ENCODE measurements at places on chromosomes 5 and 9.

- no peak for DNase-seq
These were observed 48.2 kb upstream of the TLR4 start for GRCh38 chr9:117656002-117656401.

DNA sequence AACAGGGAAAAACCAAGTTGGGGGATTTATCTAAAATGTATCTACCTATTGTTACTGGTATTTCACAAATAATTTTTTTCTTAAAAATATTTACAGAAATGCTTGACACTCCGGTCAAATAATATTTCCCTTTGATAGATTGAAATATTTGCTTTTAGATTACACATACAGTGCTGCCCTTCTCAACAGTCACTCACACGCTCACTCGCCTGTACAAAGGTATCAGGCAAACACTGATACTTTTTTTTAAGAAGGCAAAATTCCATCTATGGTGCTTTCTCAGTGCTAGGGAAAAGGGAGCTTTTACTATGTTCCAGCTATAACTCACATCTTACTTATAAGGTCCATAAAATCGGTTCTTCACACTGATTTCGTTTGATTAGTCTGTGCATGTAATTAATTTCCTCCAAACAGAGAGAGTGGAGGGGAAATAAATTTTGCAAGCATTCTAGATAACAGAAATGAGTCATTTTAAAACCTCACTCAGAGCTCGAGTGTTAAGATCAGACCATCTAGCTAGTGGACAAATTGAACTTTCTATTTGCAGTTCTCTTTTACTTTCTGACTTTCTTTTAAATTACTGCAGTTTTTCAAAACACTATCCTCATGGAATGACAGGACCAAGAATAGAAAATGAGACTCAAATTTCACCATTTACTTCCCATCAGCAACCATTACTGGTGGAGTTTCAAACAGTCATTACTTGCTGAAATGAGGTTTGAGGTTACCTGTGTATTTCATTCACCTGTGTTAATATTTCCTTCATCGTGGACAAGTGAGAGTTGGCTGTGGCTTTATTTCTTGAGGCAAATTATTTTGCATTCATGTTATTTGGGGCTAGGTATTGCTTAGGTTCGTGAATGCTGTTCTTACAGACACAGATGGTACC, 273.2 kb downstream of the RAB3C start:
- no peak for DNase-seq

GRCh38 chr5:140242890-140243585, 59.9 kb downstream of the PFDN1 start:
- no peak for DNase-seq

GRCh38 chr5:66708368-66708767, 112.2 kb downstream of the MAST4 start:
- no peak for DNase-seq

DNA sequence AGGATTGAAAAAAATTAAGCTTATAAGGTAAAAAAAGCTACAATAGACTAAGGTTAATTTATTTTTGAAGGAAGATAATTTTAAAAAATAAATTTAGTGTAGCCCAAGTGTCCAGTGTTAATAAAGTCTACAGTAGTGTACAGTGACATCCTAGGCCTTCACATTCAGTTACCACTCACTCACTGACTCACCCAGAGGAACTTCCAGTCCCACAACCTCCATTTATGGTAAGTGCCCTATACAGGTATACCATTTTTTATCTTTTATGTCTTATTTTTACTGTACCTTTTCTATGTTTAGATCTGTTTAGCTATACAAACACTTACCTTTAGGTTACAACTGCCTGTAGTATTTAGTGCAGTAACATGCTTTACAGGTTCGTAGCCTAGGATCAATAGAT, 79.8 kb upstream of the ZNF462 start:
- no peak for DNase-seq

GRCh38 chr5:78908173-78909061, 76.7 kb downstream of the ARSB start:
- DNase-seq: peak; percentile 97

Measured in NCI-H524 treated with DMSO at 0.1 percent for 48 hours (cell line).